ENCODE measurements at places on chromosomes 6 and 20. TPM values are rescaled to one million over a fixed set of nuclear protein-coding genes. Genes with fewer than 3 reads are reported as not detected.

Gene FAM209B
- total RNA-seq = 0.33 TPM

Gene PPP1R10
- total RNA-seq = 19.4 TPM

Gene ZNF337
- 16.6 TPM for total RNA-seq

Gene PXDC1
- total RNA-seq = 61.5 TPM

Gene XKR7
- total RNA-seq = not detected

Gene FRK
- 0.05 TPM for total RNA-seq

Gene RIMS1
- total RNA-seq = 7.5 TPM

Gene BMP5
- total RNA-seq = not detected

Gene AVP
- not detected for total RNA-seq

Gene SAPCD1
- 2.4 TPM for total RNA-seq

Gene PRICKLE4
- 6.9 TPM for total RNA-seq

Gene SRMS
- total RNA-seq = not detected

Gene C6orf141
- 42.3 TPM for total RNA-seq

Gene DEFB124
- total RNA-seq = not detected

Gene HLA-DMB
- 2.9 TPM for total RNA-seq

Gene OR2J3
- total RNA-seq = not detected

Gene VSTM2L
- 0.51 TPM for total RNA-seq

Gene HECA
- total RNA-seq = 44.6 TPM

Gene BNIP5
- total RNA-seq = not detected

Gene COL21A1
- total RNA-seq = 0.05 TPM

Gene LGSN
- total RNA-seq = not detected

Gene RIMS4
- total RNA-seq = not detected

Gene IMPG1
- not detected for total RNA-seq

Gene BACH2
- 1.3 TPM for total RNA-seq

Gene RGS17
- total RNA-seq = 3.3 TPM

Gene PHACTR3
- 1.3 TPM for total RNA-seq

Gene ZNF311
- total RNA-seq = 0.17 TPM

Gene ADGRF1
- not detected for total RNA-seq

Gene OTOR
- total RNA-seq = not detected

Gene METTL24
- total RNA-seq = not detected

Gene MYBL2
- 8.7 TPM for total RNA-seq

Gene GINS1
- total RNA-seq = 20.8 TPM

Gene CLPSL1
- total RNA-seq = not detected

Gene ROS1
- under 0.01 TPM for total RNA-seq

Gene KIAA0408
- total RNA-seq = not detected

Gene NR2E1
- not detected for total RNA-seq

Gene NKAPL
- total RNA-seq = 1.1 TPM

Gene MCCD1
- total RNA-seq = not detected

Gene ANGPT4
- not detected for total RNA-seq

Gene TTK
- total RNA-seq = 8.5 TPM

Gene FRS3
- 1.2 TPM for total RNA-seq

Gene PLEKHG1
- total RNA-seq = 42.3 TPM

Gene TSPO2
- not detected for total RNA-seq

Data from dermis blood vessel endothelial cell (primary cell).